ENCODE measurements at places on chromosomes 1 and 21. TPM values are rescaled to one million over a fixed set of nuclear protein-coding genes. Genes with fewer than 3 reads are reported as not detected.

Gene APOBEC4
- not detected for total RNA-seq

Gene OVAAL
- not detected for total RNA-seq

Gene ZFP69B
- total RNA-seq = 5.9 TPM

Gene SSU72
- 138 TPM for total RNA-seq

Gene SFN
- total RNA-seq = 1.2 TPM

Gene COL6A1
- total RNA-seq = 0.59 TPM

Gene CD1E
- total RNA-seq = not detected

Gene RHD
- not detected for total RNA-seq

Gene NID1
- total RNA-seq = 0.17 TPM

Gene CTXND2
- total RNA-seq = not detected

Gene CLSTN1
- total RNA-seq = 103 TPM

Gene PKLR
- total RNA-seq = not detected

Gene SELP
- total RNA-seq = 0.15 TPM

Gene TCHHL1
- not detected for total RNA-seq

Gene CACNA1S
- not detected for total RNA-seq
